ENCODE measurements at places on chromosomes 5 and 9.

GRCh38 chr9:19551124-19551929, 142.5 kb downstream of the ACER2 start:
- no peaks in the 10 kb centered on the region for H3K36me3 ChIP-seq
- H3K27ac ChIP-seq = no peak overlapping the region
- H3K4me1 ChIP-seq = no peaks in the 10 kb centered on the region

DNA sequence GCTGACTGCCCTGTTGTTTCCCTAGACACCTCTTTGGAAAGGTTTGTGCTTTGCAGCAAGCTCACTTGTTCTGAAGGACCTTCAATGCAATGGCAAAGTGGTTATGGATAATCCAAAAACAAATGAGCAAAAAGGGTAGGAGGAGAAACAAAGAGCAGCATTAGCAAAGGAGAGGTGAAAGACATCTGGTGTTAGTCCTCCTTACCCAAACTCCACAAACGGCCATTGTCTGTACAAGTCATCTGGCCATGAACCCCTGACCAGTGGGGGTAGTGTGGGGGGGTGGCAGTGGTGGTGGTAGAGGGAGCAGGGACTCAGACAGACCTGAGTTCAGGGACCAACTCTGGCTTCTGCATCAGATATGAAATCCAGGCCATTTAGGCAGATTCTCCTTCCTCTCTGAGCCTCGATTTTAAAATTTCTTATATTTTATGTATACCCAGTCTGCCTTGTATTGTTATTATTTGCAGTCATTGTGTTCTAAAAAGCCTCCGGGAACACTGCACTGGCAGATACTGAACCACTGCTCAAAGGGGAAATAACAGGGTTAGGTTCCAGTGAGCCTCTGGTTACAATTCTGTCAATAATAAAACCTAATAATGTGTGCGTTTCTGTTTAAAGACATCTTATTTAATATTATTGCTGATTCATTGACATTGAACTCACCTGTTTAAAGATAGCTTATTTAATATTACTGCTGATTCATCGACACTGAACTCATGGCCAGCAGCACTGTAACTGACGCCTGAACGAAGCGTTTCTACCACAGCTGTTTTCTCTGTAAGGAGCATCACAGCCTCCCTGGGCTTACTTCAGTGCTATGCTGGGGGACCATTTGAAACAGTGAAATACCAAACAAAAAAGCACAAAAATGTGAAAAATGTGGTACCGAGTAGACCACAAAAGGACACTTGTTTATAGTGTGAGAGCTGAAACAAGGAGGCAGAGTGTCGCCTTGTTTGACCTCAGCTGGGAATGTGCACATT, 156.0 kb downstream of the SEC61B start:
- H3K27me3 ChIP-seq = peaks cover 7% of the 10 kb centered on the region
- no peak overlapping the region for H3K4me3 ChIP-seq
- H3K4me1 ChIP-seq = no peaks in the 10 kb centered on the region
- H3K27ac ChIP-seq = no peak overlapping the region

- no peaks in the 10 kb centered on the region for H3K27me3 ChIP-seq
- no peaks in the 10 kb centered on the region for H3K36me3 ChIP-seq
- H3K4me1 ChIP-seq = no peaks in the 10 kb centered on the region
- H3K27ac ChIP-seq = no peak overlapping the region
- no peak for DNase-seq
Measured at GRCh38 chr5:100760688-100761087, 142.4 kb downstream of the ST8SIA4 start.

DNA sequence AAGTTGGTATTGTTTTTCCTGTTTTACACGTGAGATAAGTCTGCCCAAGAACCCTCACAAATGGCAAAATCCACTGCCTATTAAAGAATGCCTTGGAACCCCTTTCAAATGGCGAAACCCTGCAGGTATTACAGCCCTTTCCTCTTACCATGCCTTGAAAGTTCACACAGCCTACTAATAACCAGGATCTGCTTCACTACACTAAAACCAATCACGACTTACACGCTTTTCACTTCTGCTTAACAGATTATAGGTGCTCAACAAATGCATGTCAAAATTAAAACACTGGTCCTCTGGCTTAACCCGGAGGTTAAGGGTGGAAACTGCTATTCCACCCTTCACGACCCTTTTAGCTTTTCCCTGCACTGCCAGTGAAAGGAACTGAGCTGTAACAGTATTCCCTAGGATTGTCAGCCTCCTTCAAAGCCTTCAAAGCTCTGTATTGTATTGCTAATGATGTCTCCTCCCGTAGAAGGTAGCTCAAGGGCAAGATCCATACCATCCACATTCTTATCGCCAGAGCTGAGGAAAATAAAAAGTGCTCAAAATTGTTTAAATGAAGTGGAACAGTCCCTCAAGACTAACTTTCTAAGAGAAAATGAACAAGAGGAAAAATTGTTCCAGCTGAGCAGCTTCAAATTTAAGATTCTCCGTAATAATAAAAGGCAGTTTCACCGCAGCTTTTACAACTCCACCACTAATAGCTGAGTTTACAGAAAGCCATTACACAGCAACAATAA, 997 bp downstream of the AUH start:
- peak overlapping the region; percentile 77 for H3K27ac ChIP-seq
- DNase-seq = no peak
- peaks cover 18% of the 10 kb centered on the region for H3K4me1 ChIP-seq
- no peaks in the 10 kb centered on the region for H3K27me3 ChIP-seq
- H3K36me3 ChIP-seq = peaks cover 6% of the 10 kb centered on the region

GRCh38 chr5:123037104-123037418, 536 bp upstream of the PPIC start:
- peak overlapping the region; percentile 66 for H3K27ac ChIP-seq
- no peak for DNase-seq
- H3K36me3 ChIP-seq = no peaks in the 10 kb centered on the region
- peak overlapping the region; percentile 90 for H3K4me3 ChIP-seq
- peaks cover 12% of the 10 kb centered on the region for H3K4me1 ChIP-seq
- H3K27me3 ChIP-seq = no peaks in the 10 kb centered on the region

DNA sequence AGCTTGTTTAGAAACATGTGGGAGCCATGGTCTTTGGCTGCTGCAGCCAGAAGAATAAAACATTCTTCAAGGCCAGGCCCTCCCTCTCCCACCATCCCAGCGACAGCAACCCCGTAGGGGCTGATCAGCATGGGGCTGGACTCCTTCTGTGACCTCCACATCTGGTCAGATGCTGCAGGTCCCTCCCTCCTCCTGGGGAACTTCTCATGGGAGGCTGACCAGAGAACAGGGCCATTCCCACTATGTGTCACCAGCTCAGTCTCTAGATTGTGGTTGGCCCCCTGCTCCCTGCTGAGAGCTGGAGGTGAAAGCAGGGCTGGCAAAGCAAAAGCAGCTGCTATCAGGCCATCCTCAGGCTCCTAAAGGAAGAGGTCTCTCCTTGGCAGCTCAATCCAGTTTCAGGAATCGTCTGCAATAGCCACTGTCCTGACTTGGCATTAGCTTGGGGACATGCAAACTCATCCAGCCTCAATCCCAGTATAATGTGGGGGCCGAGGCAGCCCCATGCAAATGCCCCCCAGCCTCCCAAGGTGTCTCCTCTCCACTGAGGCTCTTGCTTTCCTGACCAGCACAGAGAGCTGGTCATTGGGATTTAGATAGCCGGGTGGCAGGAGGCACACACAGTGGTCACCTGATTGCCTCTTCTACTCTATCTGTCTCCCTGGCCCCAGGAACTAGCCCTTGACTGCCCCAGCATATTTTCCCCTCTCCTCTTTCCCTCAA, 81.5 kb downstream of the NRG2 start:
- H3K4me1 ChIP-seq = no peaks in the 10 kb centered on the region
- no peak for DNase-seq
- peaks cover 4% of the 10 kb centered on the region for H3K27me3 ChIP-seq

GRCh38 chr9:37587521-37587920, 4.9 kb downstream of the TOMM5 start:
- peaks cover 8% of the 10 kb centered on the region for H3K4me1 ChIP-seq
- no peak overlapping the region for H3K27ac ChIP-seq
- peaks cover 15% of the 10 kb centered on the region for H3K36me3 ChIP-seq

DNA sequence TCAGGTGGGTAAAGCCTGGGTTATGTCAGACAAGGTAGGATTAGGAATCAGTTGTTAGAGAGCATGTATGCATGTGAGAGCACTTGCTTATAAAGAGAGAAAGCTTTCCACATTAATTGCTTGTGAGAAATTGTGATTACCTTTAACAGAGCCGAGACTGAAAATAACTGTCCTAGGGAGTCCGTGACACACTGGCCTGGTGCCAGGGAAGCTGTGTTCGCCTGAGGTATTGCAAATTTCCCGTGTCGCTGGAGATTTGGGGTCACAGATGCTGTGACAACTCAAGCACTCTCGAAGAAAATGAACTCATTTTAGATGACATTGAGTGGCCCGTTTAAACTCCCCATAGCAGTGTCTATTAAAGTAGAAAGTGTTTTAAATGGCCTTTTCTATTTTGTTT, 9.6 kb downstream of the SLC1A1 start:
- H3K4me3 ChIP-seq = no peak overlapping the region
- H3K27me3 ChIP-seq = no peaks in the 10 kb centered on the region
- DNase-seq = no peak

All from keratinocyte (primary cell).